ENCODE measurements at places on chromosomes 4 and X. TPM values are rescaled to one million over a fixed set of nuclear protein-coding genes. Genes with fewer than 3 reads are reported as not detected.

Gene PGAM4
- 0.28 TPM for total RNA-seq

Gene NDP
- not detected for total RNA-seq

DNA sequence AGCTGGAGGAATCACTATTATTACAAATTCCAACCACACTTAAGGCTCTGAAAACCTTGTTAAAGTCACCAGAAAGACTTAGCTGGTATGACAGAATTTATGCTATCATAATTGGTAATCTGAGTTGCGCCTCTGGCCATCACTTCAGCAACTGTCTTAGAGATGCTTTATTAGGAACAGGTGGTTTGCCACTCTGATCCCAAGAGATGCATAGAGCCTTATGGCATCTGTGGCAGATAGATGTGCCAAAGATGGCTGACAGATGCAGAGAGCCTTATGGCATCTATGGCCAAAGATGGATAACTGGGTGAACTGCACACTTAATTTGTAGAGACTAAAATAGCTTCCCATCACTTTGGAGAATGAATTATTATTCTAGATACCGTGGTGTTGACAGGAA, 32.3 kb upstream of the PLAC8 start:
- no peak for DNase-seq

GRCh38 chr4:25879991-25880651, 17.3 kb upstream of the SEL1L3 start:
- no peak for DNase-seq

DNA sequence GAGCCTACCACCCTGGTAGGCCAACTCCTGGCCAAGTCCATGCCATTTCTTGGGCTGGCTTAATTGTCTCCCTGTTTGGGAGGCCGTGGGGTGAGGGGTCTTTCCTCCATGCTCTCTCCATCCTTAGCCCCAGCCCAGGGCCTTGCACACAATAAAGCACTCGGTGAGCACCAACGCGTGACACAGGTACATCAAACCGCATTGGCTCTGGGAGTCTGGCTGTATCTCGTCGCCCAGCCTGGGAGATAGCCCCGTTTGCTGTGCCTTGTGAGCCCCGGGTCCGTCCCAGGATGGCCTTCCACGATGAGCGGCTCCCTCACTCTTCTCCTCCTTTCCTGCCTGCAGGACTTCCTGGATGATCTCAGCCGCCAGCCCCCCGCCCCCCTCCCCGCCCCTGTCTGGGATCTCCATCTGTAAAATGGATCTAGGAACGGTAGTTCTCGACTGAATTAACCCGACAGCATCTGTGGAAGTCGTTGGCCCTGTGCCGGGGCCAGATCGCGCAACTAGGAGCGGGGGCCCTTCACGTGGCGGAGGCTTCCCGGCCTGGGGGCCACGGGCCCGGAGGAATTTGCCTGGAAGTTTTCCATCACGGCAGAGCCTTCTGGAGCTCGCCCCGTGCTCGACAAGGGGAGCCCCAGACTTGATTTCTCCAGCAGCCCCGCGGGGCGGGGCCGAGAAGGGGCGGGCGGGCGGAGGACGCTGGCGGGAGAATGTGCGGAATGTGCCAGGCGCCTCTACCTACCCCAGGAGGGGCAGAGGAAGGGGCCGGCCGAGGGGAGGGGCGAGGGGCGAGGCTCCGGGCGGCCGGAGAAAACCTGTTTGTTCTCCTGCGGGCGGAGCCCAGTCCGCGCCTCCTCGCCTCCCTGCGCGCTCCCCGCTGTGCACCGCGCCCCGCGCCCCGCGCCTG, at the start of gene ZNF185:
TSS of gene ZNF185 (plus strand) at position 846 of the 910 bp plus-strand sequence. CDS start 16,423 bp downstream, outside the sequence.
- peak; percentile 94 for DNase-seq
